ENCODE measurements at places on chromosomes 5 and 9.
A peak's percentile ranks its signal among the peaks of the same experiment; 100 is the strongest.

DNA sequence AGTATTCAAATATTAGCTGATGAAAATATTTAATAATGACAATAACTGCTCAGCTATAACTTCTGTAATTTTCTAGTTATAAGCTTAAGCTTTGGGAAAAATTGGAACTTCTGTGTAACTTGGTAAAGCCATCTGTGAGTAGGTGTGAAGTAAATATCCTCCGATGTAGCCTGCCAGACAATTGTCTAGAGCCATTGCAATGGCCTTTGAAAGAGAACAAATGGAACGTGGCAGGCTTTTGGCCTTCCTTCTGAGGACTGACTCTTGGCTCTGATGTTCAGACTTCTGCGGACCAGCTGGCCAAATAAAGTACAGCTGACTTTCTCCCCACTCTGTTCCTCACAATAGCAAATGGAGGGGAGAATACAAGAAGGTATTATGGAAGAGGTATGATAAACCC is 203.4 kb upstream of the NMUR2 start:
- DNase-seq: no peak

DNA sequence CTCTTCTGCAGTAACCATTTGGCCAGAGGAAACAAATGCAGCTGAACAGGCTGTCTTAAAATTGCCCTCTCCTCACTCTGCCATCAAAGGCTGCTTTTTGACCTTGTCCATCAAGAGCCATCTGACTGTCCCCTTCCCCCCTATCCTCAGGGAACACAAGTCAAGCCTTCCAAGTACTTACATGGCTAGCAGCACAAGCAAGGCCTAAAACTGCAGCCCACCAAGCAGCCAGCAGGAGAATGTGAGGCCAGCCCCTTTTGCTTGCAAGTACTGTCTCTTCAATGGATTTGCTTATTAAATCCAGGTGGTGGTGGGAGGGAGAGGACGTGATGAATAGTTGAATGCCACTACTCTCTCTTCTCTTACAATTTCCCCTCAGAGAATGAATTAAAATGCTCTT is 83.5 kb downstream of the HTR1A start:
- DNase-seq: no peak

DNA sequence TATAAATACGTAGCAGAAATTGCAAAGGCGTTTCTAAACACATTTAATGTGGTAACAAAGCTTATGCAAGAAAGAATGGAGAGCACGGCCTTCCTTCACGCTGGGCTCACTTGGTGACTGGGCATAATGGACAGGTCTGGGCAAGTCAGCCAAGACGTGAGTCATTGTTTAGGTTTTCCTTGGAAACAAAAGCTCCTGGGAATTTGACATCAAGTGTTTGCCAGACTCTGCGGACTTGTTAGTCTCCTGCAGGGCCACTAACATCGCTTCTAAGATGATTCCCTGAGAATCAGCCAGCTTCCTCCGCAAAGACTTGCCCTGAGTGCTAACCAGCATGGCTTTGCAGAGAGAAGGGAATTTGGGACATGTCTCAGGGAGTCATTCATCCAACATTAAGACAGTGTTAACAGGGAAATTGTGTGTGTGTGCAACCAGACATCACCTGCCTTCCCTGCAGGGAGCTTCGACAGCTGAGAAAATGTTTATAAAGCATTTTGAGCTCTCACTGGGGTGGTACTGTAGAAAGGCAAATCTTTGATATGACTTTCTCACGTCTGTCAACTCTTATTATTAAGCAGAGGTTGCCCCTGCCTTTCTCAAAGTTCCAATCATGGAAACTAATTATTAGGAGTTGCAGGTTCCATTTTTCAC is 182.5 kb downstream of the NTRK2 start:
- no peak for DNase-seq

- no peak for DNase-seq
Observed at GRCh38 chr5:67773411-67774266, 441.9 kb upstream of the PIK3R1 start.

DNA sequence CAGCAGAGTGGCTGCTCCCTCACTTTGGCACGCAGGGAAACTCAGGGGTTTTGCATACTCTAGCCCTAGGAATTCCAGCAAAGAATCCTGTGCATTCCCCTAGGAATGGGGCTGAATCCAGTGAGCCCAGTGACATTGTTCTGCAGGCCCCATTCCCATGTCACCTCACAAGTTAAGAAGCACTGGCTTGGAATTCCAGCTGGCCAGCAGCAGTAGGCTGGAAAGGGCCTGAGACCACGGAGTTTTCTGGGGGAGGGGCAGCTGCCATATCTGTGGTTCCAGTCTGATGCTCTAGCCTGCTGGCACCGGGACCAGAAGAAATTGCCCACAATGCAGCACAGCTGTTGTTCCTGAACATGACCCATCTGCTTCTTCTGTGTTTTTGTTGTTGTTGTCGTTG is 217.6 kb upstream of the DMRTA1 start:
- DNase-seq: no peak

DNA sequence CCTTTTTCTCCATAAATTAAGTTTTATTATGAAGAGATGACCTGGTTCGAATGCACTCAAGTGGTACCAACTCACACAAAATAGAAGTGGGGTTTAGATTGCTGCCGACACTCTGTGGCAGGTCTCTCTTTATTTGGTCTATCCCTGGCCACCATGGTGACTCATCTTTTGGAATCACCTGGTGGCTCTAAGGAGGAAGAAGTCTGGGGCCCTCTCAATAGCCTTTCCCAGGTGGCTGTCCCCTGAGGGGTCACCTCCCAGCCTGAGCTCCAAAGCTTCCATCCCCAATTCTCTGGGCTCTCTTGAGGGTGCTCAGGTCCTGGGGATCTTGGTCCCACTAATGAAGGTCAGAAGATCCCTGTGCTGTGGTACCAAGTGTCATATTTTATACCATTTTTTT is 136.8 kb downstream of the MVB12B start:
- no peak for DNase-seq

GRCh38 chr5:62395210-62395950 is 8.3 kb downstream of the DIMT1 start:
- DNase-seq: no peak

DNA sequence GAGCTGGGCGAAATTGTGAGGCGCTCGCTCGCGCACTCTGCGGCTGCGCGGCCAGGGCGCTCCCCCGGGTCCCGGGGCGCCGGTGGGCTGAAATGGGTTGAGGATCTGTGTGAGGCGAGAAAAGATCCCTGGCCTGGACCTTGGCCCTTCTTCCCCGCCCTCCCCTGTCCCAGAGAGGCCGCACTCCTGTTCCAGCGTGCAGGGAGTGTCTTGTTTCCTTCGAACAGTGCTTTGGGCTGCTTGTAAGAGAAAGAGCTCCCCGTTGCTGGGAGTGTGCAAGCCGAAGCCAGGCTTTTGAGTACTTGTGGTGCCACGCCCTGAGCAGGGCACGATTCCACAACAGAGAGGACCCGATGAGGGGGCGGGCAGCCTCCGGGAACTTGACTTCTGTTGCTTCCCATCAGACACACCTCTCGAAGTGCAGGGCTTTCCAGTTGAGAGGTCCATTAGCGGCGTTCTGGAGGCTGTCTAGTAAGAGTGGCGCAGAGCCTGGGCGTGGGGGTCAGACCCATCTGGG is 535 bp downstream of the DOLPP1 start:
- DNase-seq: no peak

DNA sequence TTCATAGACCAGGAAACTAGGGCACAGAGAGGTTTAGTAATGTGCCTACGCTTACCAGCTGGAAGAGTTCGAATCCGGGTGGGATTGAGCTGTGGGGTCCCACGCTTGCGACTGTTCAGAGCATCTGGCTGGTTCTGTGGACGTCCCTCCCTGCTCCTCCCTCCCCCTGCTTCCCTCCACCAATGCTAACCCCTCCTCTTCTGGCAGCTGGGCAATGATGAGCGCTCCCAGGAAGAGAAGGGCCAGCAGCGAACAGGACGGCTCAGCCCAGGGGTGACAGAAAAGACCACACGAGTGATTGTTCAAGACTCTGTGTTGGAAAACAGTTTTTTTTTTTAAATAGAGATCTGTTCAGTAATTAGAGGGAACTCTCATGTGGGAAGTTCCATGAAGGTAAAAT is 6.9 kb downstream of the FAM163B start:
- no peak for DNase-seq

- no peak for DNase-seq
Observed at GRCh38 chr9:75432888-75433287, 344.6 kb downstream of the OSTF1 start.

GRCh38 chr9:128456613-128457061 is 831 bp downstream of the ODF2 start:
- peak; percentile 63 for DNase-seq

GRCh38 chr9:8268881-8269280 is 469.3 kb upstream of the DMAC1 start:
- DNase-seq: no peak

GRCh38 chr5:179128976-179129375 is 68.8 kb downstream of the ZNF354C start:
- no peak for DNase-seq

GRCh38 chr5:145937432-145938250 is 1.3 kb downstream of the SH3RF2 start:
- DNase-seq: no peak

DNA sequence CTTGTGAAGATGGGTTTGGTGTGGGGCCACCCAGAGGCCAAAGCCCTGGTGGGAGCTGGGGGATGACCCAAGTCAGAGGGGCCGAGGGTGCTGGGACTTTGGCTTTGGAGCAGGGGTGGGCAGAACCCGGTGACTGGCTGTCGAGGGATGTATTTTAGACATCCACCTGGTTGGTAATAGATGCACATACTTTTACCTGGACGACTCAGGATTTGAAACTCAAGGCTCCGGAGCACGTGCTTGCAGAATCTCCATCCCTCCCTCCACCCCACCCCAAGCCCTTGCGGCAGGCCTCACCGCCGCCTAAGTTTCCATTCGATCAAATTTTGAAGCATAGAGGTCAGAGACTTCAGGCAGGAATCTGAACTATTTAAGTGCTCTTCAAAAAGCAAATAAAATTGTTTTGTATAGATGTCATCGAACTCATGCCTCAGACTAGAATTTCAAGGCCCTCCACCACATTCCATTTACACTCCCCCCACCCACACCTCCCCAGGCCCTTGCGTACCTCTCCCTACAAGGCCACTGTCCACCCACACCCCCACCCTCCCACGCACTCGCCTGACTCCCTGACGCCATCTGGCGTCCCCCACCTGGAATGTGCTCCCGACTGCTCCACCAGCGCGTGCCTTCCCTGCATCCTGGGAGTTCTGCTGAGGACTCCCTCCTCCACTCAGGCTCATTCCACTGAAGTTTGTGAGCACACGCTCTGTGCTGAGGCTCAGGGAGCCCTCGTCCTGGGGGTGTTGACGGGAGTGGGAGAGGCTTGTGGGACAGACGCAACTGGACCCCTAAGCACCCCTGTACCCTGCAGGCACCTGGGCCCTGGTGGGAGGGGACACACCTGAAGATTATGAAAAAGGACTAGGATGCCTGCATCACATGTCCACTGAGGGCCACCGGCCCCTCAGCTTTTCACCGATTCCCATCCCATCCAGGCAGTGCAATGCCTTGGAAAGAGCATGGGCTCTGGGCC is 56.4 kb upstream of the RPL26L1 start:
- DNase-seq: no peak

GRCh38 chr5:158140120-158140731 is 281.3 kb upstream of the CLINT1 start:
- DNase-seq: no peak

DNA sequence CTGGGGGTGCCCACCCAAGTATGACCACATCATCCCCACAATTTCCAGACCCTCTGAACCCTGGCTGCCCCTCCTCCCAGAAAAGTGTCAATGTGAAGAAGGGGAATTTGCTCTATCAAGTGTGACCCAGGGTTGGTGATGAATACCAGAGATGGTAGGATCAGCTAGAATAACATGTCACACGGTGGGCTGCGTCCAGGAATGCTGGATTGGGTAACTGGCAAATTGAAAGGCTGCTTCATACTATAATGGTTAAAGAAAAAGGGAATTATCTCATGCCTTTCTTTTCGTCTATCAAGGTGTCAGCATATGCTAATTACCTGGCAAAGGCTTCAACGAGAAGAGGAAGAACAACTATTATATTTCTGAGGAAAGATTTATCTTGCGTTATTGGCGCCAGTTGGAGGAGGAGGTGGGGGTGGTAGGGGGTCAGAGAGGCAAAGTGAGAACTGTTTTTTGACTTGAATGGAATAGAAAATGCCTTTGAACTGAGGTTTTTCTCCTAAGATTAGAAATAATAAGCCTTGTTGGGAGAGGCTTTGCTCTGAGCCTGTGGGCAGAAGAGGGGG is 27.8 kb upstream of the ARAP3 start:
- DNase-seq: no peak

GRCh38 chr9:4228606-4229005 is 71.3 kb downstream of the GLIS3 start:
- no peak for DNase-seq

GRCh38 chr9:15389173-15389572 is 33.5 kb upstream of the SNAPC3 start:
- DNase-seq: no peak

GRCh38 chr5:57085306-57086081 is 88.4 kb upstream of the GPBP1 start:
- no peak for DNase-seq

GRCh38 chr5:36703245-36703860 is 96.9 kb downstream of the SLC1A3 start:
- no peak for DNase-seq

DNA sequence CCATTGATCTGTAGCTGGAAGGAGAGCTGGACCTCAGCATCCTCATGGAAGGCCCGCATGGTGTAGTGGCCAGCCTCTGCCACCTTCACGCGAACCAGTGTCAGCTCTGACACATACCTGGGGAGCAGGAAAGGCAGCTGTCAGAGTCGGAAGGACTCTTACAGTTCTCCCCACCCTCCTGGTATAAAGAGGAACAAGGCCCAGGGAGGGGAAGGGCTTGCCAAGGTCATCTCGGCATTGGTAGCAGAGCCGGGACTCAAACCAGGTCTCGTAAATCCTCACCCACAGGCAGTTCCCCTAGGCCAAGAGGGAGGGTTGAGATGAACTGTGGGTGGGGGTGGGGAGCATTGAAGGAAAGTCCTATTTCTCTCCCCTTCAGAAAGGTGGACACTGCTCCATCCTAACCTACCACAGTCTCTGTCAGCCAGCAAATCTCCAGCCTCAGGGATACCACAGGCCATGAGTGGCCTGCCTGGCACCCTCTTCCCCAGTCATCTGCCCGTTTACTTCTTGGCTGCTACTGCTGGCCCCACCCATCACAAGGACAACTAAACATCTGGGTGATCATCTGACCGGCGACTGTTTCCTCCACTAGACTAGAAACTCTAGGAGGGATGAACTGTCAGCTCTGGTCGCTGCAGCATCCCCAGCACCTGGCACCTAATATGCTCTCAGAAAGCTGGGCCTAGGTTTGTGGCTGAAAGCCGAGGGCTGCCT is 23.5 kb downstream of the PDGFRB start:
- DNase-seq: no peak

DNA sequence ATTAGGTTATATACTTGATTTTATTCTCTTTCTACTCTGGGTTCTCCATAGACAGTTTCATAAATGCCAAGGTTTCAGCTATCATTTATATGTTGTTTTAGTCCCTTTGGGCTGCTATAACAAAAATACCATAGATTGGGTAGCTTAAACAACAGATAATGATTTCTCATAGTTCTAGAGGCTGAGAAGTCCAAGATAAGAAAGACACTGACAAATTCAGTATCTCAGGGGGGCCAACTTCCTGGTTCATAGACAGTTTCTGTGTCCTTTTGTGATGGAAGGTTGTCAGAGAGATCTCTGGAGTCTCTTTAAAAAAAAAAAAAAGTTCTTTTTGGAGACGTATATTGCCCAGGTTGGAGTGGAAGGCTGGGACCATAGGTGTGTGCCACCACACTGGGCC is 113.3 kb downstream of the SCAMP1 start:
- no peak for DNase-seq

All from stimulated activated CD4-positive, alpha-beta T cell treated with anti-CD3 and anti-CD28 coated beads, Interleukin-4, amount 100 ng/mL, for 4 hours (primary cell).